ENCODE measurements at places on chromosomes 1 and 21.

- peak; percentile 30 for DNase-seq
These were observed 51.4 kb upstream of the RGS1 start for GRCh38 chr1:192524223-192524622.

DNA sequence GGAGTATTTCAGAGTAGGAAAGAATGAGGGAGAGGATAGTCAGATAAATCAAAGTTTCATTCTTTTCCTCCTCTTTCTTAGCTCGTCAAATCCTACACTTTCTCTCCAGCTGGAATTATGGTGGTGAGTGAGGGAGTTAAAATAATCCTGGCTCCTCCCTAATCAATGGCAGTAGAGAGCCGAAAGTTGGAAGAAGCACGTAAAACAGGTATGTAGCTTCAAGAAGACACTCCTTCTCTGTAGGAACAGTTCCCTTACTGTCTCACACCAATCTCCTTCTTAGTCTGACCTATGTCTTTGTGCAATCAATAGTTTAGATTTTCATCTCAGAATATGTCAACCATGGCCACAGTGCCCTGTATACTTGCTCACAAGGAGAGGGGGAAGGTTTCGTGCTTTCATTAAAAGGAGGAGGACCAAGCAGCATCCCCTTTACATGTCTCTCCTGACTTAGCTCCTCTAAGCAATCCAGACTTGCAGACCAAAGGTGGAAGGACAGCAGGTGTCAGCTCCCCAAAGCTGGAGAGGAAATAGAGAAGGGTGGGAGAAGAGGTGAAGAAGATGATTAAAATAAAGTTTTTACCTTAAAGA, 878 bp downstream of the MINDY1 start:
- DNase-seq = no peak

GRCh38 chr1:32390904-32391870, 3.1 kb downstream of the BSDC1 start:
- no peak for DNase-seq

GRCh38 chr21:21064353-21064752, 66.1 kb downstream of the NCAM2 start:
- DNase-seq = no peak

Data from HFFc6 (cell line).